ENCODE measurements at places on chromosomes 13 and 19.

DNA sequence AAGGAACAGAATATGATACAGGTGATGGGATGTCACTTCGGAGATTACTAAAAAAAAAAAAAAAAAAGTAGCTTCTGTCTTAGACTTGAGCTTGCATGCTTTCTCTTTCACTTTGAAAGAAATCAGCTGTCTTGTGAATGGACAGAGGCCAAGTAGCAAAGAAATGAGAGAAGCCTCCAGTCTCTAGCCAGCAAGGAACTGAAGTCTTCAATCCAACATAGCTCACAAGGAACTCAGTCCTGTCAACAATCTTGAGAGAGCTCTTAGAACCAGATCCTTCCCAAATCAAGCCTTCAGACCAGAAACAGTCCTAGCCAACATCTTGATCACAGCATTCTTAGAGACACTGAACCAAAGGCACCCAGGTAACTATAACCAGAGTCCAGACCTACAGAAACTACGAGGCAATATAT is 7.7 kb downstream of the N4BP2L2 start:
- DNase-seq = no peak

GRCh38 chr19:17468302-17469091 is 1.8 kb upstream of the SLC27A1 start:
- DNase-seq = no peak

DNA sequence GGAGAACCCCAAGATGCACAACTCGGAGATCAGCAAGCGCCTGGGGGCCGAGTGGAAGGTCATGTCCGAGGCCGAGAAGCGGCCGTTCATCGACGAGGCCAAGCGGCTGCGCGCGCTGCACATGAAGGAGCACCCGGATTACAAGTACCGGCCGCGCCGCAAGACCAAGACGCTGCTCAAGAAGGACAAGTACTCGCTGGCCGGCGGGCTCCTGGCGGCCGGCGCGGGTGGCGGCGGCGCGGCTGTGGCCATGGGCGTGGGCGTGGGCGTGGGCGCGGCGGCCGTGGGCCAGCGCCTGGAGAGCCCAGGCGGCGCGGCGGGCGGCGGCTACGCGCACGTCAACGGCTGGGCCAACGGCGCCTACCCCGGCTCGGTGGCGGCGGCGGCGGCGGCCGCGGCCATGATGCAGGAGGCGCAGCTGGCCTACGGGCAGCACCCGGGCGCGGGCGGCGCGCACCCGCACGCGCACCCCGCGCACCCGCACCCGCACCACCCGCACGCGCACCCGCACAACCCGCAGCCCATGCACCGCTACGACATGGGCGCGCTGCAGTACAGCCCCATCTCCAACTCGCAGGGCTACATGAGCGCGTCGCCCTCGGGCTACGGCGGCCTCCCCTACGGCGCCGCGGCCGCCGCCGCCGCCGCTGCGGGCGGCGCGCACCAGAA is 1.1 kb downstream of the SOX1 start:
- no peak for DNase-seq

DNA sequence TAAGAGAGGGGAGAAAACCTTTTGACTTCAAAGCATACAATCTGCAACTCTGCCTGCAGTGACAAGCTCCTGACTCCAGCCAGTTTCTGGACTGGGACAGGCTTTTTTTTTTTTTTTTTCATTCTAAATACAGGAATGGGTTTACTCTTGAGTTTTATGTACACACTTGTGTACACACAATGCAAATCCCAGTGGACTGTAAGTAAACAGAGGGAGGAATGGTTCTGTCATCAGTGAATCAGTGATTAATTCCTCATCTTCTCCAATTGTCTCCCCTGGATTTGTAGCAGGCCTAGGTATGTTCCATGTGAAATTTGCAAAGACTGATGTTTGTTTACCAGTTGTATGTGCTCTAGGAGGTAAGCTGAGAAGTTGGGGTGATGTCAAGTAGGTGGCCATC is 184.8 kb downstream of the SHISA2 start:
- no peak for DNase-seq

DNA sequence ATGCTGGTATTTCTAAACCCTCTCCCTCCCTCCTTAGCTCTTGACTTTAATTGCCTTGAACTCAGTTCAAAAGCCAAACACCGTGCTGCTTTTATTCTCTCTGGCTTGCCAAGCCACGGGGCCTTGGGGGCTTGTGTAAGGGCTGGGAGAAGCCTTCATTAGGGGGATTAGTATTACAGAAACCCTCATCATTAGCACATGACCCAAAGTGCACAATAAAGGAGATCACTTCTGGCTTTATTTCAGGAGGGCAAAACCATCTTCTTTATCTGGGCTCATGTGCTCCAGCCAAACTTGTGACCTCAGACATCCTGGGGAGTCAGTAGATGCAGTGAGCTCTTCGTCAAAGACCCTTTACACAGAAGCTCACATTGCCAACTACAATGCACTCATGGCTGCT is at the start of gene DCT:
Gene DCT, minus strand, starts transcription at position 67 of the 400 bp plus-strand sequence. CDS start 427 bp downstream, outside the sequence.
- no peak for DNase-seq

- DNase-seq = no peak
These were observed 209.8 kb downstream of the FGF14 start for GRCh38 chr13:102191951-102192502.

DNA sequence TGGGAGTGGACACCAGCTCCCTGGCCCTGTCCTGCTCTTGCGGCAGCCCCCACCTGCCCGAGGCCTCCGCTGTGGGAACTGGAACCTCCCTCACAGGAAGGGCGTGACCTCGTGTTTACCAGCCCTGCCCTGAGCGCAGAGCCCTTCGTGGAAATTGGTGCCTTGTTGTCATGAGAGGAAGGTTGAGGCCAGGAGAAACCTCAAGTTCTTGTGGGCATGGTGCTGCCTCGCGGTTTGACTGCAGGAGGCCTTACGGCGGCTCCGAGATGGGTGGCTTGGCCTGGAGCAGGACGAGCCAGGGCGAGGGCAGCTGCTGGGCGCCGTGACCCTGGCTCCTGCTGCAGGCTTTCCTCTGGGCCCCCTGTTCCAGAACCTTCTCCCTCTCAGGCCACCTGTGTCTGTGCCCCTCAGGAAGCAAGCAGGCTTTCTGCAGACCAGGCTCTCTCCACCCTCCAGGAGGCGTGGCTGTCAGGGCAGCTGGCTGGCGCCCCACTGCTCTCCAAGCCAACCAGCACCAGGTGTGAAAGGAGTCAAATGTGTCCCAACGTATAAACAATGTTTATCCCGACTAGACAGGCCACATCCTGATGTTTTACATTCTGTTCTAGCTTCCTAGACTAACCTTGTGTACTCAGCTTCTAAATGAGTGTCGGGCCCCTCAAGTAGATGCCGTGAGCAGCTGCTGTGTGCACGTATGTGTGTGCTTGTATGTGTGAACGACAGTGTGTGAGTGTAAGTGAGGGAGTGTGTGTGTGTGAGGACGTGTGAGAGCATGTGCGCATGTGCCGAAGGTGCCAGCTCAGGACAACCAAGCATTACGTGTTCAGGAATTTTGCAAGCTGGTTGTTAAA is 10.4 kb upstream of the RASA3 start:
- no peak for DNase-seq

DNA sequence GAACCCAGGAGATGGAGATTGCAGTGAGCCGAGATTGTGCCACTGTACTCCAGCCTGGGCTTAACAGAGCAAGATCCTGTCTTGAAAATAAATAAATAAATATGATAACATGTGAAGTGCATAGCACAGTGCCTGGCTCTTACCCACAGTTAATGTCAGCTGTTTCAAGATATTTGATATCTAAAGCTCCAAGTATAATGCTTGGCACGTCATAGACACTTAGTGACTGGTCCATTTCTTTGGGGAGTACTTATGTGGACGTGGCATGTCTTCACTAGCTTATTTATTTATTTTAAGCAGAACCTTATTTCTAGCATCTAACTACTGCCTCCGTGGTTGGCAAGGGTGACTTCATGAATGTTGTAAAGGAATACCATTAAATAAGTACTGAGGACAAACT is 18.8 kb downstream of the GARRE1 start:
- no peak for DNase-seq

DNA sequence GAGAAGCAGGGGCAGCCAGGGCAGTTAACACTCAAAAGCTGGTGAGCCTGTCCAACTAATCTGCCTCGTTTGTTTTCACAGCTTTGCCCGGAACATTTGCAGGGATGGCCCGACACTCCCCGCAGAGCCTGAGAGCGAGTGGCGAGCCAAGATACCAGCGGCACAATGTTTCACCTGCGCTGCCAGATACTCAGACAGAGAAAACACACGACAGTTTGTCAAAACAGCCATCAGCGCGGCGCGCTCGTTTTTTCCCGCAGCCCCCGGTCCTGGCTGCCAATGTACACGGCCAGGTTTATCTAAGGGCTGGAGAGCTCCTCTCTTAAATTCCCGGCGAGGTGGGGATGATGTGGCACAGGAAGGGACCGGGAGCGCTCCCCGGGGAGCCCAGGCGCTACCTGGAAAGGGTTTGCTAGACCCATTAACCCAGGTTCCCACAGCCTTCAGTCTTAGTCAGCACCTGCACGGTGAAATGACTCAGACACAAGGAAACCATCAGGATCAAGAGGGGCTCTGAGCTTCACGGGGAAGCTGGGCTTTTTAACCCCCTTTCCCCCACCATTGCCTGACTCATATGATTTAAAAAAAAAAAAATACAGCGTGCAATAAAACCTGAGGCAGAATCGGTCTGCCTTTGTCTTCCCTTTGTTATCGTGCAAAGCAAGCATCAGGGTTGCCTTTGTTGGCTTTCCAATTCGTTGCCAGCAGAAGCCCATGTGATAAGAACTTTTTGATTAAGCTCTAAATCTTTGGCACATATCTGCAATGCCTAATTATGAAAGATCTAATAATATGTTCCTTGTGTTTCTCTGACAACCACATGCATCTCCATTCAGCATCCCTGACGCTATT is 186.2 kb downstream of the EFNB2 start:
- DNase-seq = no peak

DNA sequence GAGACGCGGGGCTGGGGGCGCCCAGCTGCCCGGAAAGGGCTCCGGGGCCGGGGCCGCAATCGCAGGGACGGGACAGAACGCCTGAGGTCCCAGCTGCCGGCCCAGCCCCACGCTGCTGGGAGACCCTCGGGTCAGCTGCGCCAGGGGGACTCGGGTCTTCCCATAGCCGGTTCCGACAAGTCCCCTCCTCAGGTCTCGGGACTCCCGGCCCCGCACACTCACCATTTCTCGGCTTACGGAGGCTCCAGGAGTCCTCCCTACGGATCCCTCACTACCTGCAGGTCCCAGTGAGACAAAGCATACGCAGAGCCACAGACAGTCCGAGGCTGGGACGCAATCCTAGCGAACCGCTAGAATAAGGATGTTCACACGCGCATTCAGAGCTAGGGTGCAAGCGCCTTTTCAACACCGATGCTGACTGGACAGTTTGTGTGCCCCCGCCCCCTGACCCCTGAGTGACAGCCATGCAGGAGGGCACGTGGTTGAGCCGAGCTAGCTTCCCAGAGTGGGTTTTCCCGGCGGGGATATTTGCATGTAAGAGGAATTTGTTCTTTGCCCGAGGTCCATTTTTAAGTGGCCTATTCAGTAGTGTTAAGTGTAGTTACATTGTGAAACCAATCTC is 13.6 kb downstream of the ZNF490 start:
- DNase-seq = no peak

DNA sequence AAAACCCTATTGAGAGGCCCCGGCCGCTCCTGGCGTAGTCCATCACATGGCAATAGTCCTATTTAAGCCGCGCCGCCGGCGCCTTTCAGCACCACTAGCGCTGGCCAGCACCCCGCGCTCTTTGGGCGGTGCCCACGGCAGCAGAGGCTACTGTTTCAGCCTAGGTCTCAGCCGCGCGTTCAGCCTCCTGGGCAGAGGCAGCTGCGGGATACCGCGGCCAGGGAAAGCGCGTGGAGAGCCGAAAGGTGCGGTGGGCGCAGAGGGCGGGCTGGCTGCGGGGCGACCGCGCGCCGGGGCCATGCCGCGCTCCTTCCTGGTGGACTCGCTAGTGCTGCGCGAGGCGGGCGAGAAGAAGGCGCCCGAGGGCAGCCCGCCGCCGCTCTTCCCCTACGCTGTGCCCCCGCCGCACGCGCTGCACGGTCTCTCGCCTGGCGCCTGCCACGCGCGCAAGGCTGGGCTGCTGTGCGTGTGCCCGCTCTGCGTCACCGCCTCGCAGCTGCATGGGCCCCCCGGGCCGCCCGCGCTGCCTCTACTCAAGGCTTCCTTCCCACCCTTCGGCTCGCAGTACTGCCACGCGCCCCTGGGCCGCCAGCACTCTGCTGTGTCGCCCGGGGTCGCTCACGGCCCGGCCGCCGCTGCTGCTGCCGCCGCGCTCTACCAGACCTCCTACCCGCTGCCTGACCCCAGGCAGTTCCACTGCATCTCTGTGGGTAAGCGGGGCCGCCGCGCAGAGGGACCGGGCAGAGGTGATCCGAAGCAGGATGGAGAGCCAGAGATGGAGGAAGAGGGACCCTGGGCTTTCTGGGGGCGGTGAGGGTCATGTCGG is at the start of gene GSX1:
Gene GSX1, plus strand, starts transcription at position 91 of the 826 bp plus-strand sequence. Its CDS starts 208 bp downstream, at position 299.
- peak; percentile 16 for DNase-seq

GRCh38 chr13:21979161-21979806 is 308.4 kb downstream of the FGF9 start:
- DNase-seq = no peak

DNA sequence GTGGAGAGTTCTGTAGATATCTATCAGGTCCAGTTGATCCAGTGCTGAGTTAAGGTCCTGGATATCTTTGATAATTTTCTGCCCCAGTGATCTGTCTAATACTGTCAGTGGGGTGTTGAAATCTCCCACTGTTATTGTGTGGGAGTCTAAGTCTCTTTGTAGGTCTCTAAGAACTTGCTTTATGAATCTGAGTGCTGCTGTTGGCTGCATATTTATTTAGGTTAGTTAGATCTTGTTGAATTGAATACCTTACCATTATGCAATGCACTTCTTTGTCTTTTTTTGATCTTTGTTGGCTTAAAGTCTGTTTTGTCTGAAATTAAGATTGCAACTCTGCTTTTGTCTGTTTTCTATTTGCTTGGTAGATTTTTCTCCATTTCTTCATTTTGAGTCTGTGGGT is 15.4 kb downstream of the AP1M1 start:
- no peak for DNase-seq

DNA sequence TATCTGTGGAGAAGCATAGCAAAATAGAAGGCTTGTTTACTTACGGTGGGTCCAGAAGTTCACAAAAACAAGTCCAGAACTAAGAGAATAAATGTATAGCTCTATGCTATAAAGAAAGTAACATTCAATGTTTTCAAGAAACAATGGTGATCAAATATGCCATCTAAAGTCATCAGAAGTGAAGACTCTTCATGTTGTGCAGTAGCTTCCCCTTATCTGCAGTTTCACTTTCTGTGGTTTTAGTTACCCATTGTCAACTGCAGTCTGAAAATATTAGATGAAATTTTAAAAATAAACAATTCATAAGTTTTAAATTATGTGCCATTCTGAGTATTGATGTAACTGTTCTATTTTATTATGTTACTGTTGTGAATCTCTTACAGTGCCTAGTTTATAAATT is 72.5 kb downstream of the EDNRB start:
- no peak for DNase-seq

GRCh38 chr13:97935071-97935470 is 18.4 kb upstream of the IPO5 start:
- DNase-seq = no peak

GRCh38 chr13:94232161-94232950 is 247.1 kb downstream of the DCT start:
- DNase-seq = no peak

- DNase-seq = no peak
These were observed 569.8 kb downstream of the FGF9 start for GRCh38 chr13:22240716-22241115.
